ENCODE measurements at places on chromosomes 16 and 17.

DNA sequence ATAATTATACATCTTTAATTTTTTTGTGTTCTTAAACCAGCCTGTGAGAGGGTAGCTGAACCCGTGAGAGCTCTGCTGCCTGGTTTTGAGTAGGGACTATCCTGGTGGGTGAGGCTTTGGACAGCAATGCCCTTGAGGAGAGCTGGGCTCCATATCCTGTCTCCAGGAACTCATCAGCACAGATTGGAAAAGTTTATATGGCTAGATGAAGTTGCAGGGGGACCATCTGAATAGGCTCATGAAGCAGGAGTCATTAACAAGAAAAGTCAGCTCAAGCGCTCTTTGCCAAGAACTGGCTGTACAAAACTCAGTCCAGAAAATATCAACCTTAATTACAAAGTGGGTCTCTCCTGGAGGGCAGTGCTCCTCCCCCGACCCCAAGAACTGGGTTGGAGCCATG is 33.8 kb upstream of the SSTR2 start:
- no peak for DNase-seq

DNA sequence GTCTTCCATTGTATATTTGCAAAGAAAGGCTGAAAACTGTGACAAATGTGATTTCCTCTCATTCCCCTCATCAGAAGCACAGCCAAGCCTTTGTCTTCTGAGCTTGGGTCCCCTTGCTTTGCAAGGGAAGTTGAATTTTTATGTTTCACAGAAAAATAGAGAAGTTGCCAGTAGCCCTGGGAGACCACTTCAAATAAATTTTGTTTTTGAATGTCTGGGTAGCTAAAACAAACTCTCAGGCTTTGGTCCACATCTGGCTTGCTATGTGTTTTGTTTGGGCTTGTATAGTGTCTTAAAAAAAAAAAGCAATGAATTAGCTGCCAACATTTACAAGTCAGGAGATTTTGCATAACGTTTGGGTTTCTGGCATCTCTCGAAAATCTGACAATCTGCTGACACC is 24.1 kb downstream of the PIK3R6 start:
- no peak for DNase-seq

- DNase-seq, result no peak
Measured at GRCh38 chr16:68934402-68934801, 91.1 kb downstream of the TANGO6 start.

GRCh38 chr17:77807746-77808441 is 150.6 kb upstream of the TNRC6C start:
- DNase-seq, result no peak

- DNase-seq, result no peak
Measured at GRCh38 chr16:25005445-25006306, 9.5 kb downstream of the ARHGAP17 start.

DNA sequence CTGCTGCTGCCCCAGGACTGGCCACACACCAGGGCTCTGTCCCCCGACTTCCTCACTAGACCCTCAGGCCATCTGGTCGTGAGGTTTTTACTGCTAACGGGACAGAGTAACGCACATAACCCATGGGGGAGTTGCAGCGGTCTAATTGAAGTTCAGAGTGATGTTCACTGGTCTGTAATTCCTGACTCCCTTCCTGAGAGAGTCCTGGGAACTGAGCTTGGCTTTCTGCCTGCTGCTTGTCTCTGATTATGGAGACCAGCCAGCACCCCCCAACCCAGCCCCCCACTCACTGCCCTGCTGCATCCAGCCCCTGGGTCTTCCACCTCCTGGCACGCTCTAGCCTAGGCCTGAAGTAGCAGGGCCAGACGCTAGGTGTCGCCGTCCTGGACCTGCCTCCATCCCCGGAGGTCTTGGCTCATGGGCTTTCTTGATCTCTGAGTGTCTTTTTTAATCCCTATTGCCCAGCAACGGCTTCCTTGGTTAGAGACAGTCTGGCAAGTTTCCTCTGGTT is 192.9 kb downstream of the CCDC182 start:
- DNase-seq, result no peak

GRCh38 chr17:75771334-75772281 is 6.6 kb upstream of the GALK1 start:
- DNase-seq, result no peak

- no peak for DNase-seq
Measured at GRCh38 chr17:18860161-18860972, 2.4 kb downstream of the PRPSAP2 start.

- DNase-seq, result no peak
Measured at GRCh38 chr17:73705594-73705993, 61.3 kb upstream of the SDK2 start.

- DNase-seq, result no peak
Measured at GRCh38 chr17:67015001-67015400, 29.4 kb upstream of the CACNG1 start.

All from upper lobe of left lung (tissue), 6 donors.